ENCODE measurements at places on chromosomes 5 and 9.

GRCh38 chr9:119761812-119762211 lies 392.6 kb upstream of the BRINP1 start:
- no peak for DNase-seq

DNA sequence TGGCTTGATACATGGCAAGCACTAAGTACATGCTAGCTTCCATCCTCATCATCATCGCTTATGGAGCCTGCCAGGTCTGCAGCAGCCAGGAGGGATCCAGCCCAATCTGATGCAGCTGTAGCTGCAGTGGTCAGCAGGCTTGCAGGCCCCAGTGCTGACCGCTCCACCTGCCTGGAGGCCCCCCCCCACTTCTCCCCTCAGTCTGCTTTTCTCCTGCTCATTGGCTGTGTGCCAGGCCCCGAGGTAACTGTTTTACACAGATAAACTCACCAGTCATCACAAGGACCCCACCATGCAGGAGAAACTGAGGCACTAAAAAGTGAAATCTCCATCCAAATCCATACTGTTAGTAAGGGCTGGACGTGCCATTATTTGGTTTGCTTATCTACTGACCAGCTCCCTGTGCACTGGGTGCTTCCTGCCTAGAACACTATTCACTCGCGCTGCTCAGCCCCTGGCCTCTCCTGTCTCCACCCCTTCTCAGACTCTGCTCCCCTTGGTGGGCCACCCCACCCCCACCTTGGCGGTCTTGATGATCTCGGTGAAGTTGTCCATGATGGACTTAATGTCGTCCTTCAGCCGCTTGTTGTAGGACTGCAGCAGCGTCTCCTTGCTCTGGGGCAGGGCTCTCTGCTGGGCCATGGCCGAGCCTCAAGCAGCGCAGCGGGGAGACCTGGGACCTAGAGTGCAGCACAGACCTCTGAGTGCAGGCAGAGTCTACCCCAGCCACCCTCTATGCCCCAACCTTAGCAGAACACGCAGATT lies 1.7 kb downstream of the MED22 start:
- no peak for DNase-seq

DNA sequence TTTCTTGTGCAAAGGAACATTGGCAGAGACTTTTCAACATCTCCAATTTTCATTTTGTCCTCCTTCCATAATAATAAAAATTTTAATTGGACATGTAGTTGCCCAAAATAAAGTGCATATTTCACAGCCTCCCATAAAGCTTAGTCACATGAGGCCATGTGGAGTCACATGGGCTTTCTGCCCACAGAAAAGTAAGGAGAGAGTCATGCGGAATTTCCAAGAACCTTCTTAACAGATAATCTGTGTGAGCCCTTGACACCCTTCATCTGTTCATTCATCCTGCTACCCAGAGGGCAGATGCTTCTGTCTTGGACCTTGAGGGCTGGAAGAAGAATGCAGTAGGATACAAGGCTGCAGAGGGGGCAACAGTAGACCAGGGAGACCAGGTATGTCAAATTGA lies 60.7 kb downstream of the APTX start:
- no peak for DNase-seq

GRCh38 chr5:72209147-72210115 lies 102.2 kb downstream of the MAP1B start:
- peak; percentile 89 for DNase-seq

DNA sequence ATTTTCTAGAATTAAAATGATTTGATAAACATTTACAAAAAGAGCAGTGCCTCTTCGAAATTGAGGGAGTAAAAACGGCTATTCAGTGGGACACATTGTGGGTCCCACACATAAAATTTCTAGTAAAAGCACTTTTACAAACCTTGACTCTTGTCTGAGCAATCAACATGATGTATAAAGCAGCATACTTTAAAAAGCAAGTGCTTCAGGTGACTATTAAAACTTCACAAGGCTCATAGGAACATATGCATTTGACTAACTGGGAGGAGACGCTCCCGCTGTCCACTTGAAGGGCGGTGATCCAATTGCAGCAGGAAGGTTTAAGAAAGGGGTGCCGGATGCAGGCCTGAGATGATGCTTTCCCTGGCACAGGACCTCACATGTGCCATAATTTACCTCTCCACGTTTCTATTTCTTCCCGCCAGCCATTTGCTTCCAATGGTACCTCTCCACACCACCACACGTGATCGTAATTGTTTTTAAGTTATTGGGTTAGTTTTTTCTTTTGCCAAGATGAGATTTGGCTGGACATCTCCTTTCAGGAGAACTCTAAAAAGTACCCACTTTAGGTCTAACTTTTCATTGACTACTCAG lies 1.8 kb downstream of the MCTP1 start:
- DNase-seq = no peak

DNA sequence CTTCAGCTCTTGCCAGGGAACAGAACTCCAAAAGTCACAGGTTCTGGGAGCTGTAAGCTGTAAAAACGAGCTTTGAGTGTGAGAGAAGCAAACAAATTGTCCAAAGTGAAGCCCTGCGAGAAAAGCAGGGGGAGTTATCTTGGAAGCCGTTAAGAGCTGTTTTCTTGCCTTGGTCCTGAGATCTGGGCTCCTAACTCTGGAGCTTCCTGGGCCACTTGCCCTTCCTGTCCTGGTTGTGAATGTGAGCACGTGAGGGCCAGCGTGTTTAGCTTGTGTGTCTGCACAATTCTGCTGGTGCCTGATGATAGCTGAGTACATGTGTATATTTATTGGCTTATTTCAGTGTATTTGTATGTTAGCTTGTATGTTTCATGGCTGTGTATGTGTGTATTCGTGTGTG lies 40.5 kb downstream of the DAB2IP start:
- no peak for DNase-seq

- no peak for DNase-seq
Observed at GRCh38 chr5:757931-758697, 26.4 kb downstream of the ZDHHC11B start.

DNA sequence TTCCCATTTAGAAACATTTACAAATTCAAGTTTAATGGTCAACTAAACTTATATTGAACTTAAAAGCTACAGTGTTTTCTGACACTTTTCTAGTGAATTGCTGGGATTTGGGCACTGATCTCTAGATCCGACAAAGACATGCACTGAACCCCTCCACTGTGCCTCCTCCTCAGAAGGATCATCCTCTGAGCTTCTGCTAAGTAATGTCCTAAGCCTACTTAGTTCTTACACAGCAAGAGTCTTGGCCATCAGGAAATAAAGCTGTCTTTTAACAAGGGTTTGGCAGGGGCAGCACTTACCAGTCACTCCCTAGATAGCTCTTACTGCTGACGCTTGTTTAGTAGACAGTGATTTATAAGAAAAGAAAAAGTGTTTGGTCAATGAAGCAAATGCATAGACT lies 50.5 kb downstream of the FAM81B start:
- DNase-seq = no peak

GRCh38 chr5:178111925-178112324 lies 1.4 kb upstream of the N4BP3 start:
- DNase-seq = no peak

- DNase-seq = no peak
Observed at GRCh38 chr9:105331160-105331559, 86.7 kb downstream of the SLC44A1 start.

GRCh38 chr5:149304195-149305078 lies 32.8 kb downstream of the AFAP1L1 start:
- DNase-seq = no peak

DNA sequence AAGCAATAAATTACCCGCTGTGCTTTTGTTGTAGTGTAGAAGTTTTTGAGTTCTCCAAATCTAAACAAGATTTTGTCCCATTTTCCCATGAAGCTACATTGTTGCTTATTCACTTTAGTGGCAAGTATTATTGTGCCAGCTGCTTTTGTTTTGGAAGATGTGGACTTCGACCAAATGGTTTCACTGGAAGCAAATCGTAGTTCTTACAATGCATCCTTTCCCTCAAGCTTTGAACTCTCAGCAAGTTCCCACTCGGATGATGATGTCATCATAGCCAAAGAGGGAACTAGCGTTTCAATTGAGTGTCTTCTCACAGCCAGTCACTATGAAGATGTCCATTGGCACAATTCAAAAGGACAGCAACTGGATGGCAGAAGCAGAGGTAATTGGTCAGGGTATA lies 10.9 kb downstream of the MFAP3 start:
- DNase-seq = no peak

GRCh38 chr9:28841775-28842174 lies 1268.5 kb upstream of the C9orf72 start:
- DNase-seq = no peak

DNA sequence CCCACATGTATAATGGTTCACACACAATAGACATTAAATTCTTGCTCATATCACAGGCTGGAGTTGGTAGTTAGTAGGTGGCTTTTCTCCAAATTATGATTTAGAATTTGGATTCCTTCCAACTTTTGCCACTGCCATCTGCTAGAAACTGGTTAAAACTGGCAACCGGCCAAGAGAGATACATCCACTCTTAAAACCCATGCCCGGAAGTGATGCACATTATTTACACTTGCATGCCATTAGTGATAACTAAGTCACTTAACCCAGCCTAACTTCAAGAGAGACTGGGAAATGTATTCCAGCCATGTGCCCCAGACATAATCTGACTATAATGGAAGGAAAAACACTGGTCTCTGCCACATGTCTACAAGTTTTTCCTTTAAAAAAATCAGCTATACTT lies 395.7 kb upstream of the SEMA6A start:
- DNase-seq = peak; percentile 87

GRCh38 chr9:115034801-115035200 lies 83.2 kb downstream of the TNC start:
- DNase-seq = no peak

GRCh38 chr5:5217371-5217770 lies 77.2 kb downstream of the ADAMTS16 start:
- DNase-seq = no peak

GRCh38 chr5:84383296-84383815 lies 1.3 kb downstream of the EDIL3 start:
- DNase-seq = no peak

DNA sequence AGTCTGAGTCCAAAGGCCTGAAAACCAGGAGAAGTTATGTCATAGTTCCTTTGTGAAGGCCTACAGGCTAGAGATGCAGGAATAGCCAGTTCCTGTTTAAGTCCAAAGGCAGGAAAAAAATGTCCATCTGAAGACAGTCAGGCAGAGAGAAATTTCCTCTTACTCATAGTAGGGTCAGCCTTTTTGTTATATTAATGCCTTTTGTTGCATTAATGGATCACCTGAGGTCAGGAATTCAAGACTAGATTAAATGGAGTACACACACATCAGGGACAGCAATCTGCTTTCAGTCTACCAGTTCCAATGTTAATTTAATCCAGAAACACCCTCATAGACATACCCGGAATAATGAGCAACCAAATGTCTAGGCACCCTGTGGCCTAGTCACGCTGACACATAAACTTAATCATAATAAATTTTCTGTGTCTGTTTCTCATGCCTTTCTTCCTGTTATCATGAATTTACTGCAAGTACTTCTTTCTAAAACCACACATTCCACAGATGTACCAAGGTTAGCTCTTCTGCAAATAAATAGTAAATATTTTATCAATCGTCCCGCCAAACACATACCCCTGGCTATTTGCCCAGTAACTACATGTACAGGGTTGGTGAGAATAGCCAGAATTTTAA lies 703.9 kb downstream of the EFNA5 start:
- DNase-seq = no peak

DNA sequence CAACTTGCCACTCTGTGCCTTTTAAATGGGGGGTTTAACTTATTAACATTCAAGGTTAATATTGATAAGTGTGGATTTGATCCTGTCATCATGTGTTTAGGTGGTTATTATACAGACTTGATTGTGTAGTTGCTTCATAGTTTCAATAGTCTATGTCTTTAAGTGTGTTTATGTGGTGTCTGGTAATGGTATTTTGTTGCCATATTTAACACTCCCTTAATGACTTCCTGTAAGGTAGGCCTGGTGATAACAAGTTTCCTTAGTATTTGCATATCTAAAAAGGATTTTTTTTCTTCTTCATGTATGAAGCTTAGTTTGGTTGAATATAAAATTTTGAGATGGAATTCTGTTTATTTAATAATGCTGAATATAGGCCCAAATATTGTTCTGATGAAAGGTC lies 506.0 kb upstream of the ZNF462 start:
- DNase-seq = no peak

All from NCI-H1105 treated with DMSO at 0.1 percent for 48 hours (cell line).